Skin of body (tissue), 3 donors: ENCODE measurements at places on chromosomes 12 and 14.

GRCh38 chr14:26820572-26820971, 222.7 kb upstream of the NOVA1 start:
- DNase-seq: no peak

- no peak for DNase-seq
Observed at GRCh38 chr14:74301594-74302151, 1.1 kb downstream of the ABCD4 start.

DNA sequence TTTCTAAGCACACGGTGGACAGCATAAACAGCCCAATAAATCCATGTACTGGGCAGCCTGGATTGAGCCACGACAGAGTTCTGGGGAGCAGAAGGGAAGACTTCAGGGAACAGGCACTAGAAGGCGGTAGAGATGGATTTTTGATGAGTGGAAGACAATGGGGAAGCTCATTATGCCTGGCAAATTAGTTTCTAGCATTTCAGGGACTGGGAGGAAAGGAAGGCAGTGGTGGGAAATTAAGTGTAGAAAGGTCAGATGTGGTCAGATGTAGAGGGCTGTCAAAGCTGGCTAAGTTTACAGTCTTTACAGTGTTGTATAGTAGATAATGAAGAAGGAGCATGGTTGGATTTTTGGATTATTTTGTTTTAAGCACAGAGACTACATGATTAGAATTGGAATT, 9.2 kb downstream of the EGLN3 start:
- no peak for DNase-seq

- DNase-seq: no peak
Observed at GRCh38 chr12:10102322-10102721, 3.5 kb upstream of the CLEC1A start.
